ENCODE measurements at places on chromosomes 16 and 17.

DNA sequence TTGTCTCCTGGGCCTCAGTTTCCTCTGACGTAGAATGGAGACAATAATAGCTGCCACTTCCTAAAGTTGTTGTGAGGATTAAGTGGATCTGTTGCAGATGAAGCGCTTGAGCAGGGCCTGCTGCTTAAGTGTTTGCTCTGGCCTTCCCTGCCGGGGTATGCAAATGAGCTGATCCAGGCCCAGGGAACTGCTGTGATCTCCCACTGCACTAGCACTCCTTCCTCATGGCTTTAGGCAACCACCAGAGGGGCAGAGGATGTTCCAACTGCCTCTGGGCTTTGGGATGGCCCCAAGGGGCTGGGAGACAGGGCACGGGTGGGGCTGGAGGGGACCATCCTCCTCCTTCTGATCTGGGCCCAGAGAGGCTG, 6.2 kb downstream of the SBK1 start:
- peaks cover 20% of the 10 kb centered on the region for H3K36me3 ChIP-seq
- no peak for DNase-seq
- H3K27ac ChIP-seq, result no peak overlapping the region
- H3K4me3 ChIP-seq, result no peak overlapping the region
- H3K27me3 ChIP-seq, result no peaks in the 10 kb centered on the region
- peaks cover 40% of the 10 kb centered on the region for H3K4me1 ChIP-seq

DNA sequence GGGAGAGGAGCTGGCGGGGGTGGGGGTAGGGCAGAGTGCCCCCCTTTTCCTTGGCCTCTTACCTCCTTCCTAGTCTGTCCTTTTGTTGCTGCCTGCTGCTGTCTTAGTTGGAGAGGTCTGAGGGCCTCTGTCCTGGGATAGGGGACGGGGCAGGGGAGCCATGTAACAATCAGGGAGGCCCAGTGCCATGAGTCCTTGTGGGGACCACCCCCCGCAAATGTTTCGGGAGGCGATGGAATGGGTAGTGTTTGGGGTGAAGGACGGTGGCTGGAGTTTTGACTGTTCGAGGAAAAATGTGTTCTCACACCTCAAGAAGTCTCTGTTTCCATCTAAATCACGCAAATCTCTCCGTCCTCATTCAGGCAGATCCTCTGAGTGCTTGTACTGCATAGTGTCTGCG, 99.0 kb downstream of the OR1D5 start:
- no peak for DNase-seq
- no peak overlapping the region for H3K4me3 ChIP-seq
- H3K4me1 ChIP-seq, result no peaks in the 10 kb centered on the region
- peaks cover 10% of the 10 kb centered on the region for H3K36me3 ChIP-seq
- no peak overlapping the region for H3K27ac ChIP-seq

DNA sequence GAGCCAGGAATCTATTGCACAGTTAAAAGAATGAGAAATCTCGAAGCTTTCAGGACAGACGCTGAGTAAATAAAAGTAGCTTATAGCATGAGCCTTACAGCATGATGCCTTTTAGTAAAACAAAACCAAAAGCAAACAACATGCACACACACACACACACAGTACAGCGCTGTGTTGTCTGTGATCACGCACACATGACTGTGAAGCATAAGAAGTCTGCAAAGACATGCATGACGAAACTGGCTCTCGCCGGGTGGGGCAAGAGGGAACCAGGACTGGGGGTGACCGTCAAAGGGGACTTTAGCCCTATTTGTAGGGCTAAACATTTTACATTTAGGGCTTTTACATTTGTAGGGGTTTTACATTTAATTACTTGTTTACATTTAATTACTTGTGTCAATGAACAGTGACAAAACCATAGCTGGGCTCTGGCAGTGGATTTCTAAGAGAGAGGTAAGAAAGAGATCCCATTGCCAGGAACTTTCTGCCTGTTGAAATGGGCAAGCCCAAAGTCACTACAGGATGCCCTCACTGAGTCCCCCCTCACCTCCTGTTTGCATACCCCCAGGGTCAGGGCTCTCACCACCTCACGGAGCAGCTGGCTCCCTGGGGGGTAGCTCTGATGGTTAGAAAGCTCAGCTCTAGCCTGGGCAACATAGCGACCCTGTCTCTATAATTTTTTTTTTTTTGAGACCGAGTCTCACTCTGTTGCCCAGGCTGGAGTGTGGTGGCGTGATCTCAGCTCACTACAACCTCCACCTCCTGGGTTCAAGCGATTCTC, 2.0 kb upstream of the TNFRSF13B start:
- H3K27me3 ChIP-seq, result no peaks in the 10 kb centered on the region
- no peaks in the 10 kb centered on the region for H3K4me1 ChIP-seq
- DNase-seq, result no peak
- no peak overlapping the region for H3K4me3 ChIP-seq
- H3K27ac ChIP-seq, result no peak overlapping the region

- H3K4me1 ChIP-seq, result peaks cover 6% of the 10 kb centered on the region
- H3K4me3 ChIP-seq, result no peak overlapping the region
- H3K27me3 ChIP-seq, result no peaks in the 10 kb centered on the region
These were observed 11.7 kb upstream of the SLC47A2 start for GRCh38 chr17:19728084-19728495.

DNA sequence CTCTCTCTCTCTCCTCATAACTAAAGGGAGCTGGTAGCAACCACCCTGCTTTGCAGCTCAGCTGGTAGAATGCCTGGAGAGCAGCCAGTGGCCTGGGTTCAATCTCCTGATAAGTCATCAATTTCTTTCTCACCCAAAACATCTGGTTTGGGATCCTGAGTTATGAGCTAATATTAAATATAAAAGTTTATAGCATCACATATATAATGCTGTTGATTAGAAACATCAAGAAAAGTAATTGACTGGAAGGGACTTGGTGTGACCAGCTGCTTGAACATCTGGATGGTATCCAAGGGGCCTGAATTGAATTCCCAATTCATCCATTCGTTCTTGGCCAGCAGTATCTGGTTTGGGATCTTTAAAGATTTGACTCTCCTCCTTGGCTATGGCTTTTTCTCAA, 12.2 kb upstream of the ELAC2 start:
- no peaks in the 10 kb centered on the region for H3K4me1 ChIP-seq
- H3K36me3 ChIP-seq, result no peaks in the 10 kb centered on the region
- H3K27ac ChIP-seq, result no peak overlapping the region
- no peak for DNase-seq

- no peak overlapping the region for H3K4me3 ChIP-seq
- no peak overlapping the region for H3K27ac ChIP-seq
- DNase-seq, result no peak
- H3K4me1 ChIP-seq, result peaks cover 8% of the 10 kb centered on the region
- H3K27me3 ChIP-seq, result no peaks in the 10 kb centered on the region
- H3K36me3 ChIP-seq, result peaks cover 5% of the 10 kb centered on the region
These were observed 102.6 kb upstream of the CREBBP start for GRCh38 chr16:3983081-3983520.

- peak overlapping the region; percentile 67 for H3K27ac ChIP-seq
- no peaks in the 10 kb centered on the region for H3K36me3 ChIP-seq
- peaks cover 44% of the 10 kb centered on the region for H3K4me1 ChIP-seq
- DNase-seq, result peak; percentile 54
- no peaks in the 10 kb centered on the region for H3K27me3 ChIP-seq
These were observed 1.6 kb downstream of the LASP1 start for GRCh38 chr17:38871247-38872015.

DNA sequence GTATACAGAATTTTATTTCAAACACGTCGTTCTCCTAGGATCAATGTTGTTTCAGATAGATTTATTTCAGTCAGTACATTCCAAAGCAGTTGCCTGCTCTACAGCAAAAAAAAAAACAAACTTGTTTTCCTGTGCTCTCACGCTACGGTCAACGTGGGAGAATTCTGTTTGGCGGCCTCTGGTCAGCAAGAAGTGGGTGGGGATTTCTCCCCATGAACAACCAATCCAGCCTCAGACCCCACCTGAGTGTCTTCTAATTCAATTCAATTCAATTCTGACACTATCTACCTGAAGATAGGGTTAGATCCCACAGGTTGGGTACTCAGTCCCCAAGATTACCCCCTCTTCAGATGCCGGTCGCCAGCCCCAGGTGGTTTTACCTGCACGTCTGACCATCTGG, 22.1 kb downstream of the C17orf58 start:
- no peak for DNase-seq
- peaks cover 8% of the 10 kb centered on the region for H3K36me3 ChIP-seq
- H3K27ac ChIP-seq, result no peak overlapping the region
- H3K4me1 ChIP-seq, result no peaks in the 10 kb centered on the region
- H3K27me3 ChIP-seq, result no peaks in the 10 kb centered on the region

DNA sequence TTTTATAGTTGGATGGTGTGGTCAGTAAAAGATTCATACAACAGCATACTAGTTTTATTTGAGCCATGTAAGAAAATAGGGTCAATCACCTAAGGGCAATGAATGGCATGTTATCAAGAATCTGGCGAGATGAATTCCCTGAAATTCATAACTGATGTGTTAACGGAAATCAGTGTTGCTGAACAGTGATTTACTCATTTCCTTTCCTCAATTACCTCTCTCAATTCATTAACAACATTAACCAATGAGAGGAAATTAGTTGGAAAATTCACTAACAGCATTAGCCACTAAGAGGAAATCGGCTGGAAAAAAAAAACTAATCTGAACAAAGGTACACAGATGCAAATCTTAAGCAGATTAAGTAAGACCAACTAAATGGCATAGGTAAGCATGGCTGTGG, 6.3 kb downstream of the CMTR2 start:
- H3K4me1 ChIP-seq, result peaks cover 5% of the 10 kb centered on the region
- no peak for DNase-seq
- no peak overlapping the region for H3K4me3 ChIP-seq

GRCh38 chr17:80246726-80247125, 13.9 kb upstream of the RNF213 start:
- H3K36me3 ChIP-seq, result peaks cover 21% of the 10 kb centered on the region
- H3K4me1 ChIP-seq, result no peaks in the 10 kb centered on the region
- H3K4me3 ChIP-seq, result no peak overlapping the region

DNA sequence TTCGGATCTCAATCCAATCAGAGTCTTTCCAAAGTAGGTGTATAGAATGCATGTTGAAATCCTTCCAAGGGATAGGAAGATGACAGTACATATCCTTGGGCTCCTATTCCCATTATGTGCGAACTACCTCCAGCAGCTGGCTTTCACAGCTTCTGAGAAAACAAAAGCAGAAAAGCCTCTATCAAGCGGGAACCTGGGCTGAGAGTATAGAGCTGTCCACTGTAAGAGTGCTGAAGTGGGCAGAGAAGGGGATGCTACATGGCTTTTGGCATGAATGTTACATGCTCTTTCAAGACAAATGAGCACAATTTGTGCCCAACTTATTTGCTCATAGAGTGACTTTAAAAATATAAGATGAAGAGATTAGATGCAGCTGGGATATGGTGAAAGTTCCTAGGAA, 993.5 kb downstream of the CDH8 start:
- no peaks in the 10 kb centered on the region for H3K4me1 ChIP-seq
- H3K27me3 ChIP-seq, result no peaks in the 10 kb centered on the region
- no peak for DNase-seq
- no peaks in the 10 kb centered on the region for H3K36me3 ChIP-seq

DNA sequence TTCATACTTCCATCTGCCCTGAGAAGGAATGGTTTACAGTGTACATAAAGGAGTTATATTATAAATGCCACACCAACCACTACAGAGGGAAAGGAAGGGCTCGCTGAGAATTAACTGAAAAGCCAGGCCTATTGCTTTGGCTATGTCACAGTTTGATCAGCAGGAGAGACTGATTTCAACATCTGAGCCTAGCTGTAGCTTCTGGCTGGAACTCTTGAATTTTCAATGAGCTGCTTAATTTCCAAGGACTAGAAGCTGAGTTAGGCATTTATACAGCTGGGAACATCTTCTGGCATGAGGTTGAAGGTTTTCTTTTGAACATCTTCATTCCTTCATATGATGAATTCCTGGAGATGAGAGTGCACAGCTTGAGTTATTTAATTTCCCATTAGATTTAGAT, 47.6 kb upstream of the GNAO1 start:
- H3K27me3 ChIP-seq, result no peaks in the 10 kb centered on the region
- H3K4me1 ChIP-seq, result no peaks in the 10 kb centered on the region
- no peak overlapping the region for H3K4me3 ChIP-seq
- no peak for DNase-seq
- no peak overlapping the region for H3K27ac ChIP-seq
- no peaks in the 10 kb centered on the region for H3K36me3 ChIP-seq

DNA sequence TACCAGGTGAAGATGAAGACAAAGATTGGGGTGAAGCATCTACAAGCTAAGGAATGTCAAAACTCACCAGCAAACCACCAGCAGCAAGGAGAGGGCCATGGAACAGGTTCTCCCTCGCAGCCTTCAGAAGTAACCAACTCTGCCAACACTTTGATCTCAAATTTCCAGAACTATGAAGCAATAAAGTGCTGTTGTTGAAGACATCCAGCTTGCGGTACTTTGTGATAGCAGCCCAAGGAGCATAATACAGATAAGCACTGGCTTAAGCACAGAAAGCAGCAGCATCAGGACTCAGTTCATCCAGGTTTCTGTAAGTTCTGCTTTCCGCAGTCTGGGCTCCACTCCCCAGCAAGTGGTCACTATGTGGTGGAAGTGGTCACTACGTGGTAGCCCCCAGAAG, 16.0 kb upstream of the CDRT4 start:
- no peak for DNase-seq
- no peaks in the 10 kb centered on the region for H3K27me3 ChIP-seq
- H3K27ac ChIP-seq, result no peak overlapping the region

- H3K4me1 ChIP-seq, result peaks cover 53% of the 10 kb centered on the region
- H3K4me3 ChIP-seq, result no peak overlapping the region
- peaks cover 4% of the 10 kb centered on the region for H3K27me3 ChIP-seq
- peak; percentile 75 for DNase-seq
These were observed 4.2 kb upstream of the MXRA7 start for GRCh38 chr17:76714822-76715495.

DNA sequence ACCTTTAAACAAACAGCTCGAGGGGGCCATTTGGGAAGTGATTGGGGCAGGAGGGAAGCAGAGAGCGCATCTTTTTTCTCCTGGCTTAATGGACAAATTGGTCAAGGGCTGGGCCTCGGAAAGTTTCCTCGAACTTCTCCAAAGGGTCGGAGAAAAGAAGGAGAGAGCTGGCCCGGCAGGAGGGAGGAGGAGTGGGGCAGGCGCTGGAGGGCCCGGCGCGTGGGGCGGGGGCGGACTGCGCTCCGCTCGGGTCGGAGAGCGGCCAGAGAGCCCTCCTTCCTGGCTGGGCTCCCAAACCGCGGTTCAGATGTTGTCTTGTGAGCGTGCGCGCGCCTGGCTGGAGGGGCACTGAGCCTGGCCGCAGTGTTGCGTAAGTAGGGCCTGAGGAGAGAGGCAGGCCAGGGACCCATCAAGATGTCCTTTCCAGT, 1.2 kb downstream of the MMP2 start:
- H3K27ac ChIP-seq, result no peak overlapping the region
- no peak for DNase-seq
- H3K4me1 ChIP-seq, result no peaks in the 10 kb centered on the region
- H3K4me3 ChIP-seq, result no peak overlapping the region

DNA sequence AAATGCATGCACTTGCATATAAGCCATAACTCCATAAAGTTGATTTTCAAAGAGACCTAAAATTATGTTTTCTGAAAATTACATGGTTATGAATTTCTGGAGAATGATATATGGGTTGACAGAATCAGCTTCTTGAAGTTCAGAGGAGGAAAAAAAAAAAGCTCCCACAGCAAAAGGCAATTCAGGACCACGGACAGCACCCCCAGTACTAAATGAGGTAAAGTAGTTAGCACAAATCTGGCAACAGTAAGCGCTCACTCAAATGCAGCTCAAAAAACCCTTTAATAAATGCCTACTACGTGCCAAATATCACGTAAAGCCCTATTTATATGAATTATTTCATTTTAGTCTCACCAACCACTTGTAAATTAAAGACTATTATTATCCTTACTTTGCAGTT, 135.2 kb downstream of the SHISA9 start:
- no peak overlapping the region for H3K27ac ChIP-seq
- H3K36me3 ChIP-seq, result no peaks in the 10 kb centered on the region
- H3K4me3 ChIP-seq, result no peak overlapping the region
- no peaks in the 10 kb centered on the region for H3K27me3 ChIP-seq
- no peak for DNase-seq
- H3K4me1 ChIP-seq, result no peaks in the 10 kb centered on the region
